Brain (organoid and tissue), 16 donors: ENCODE measurements at places on chromosomes 5 and 9.

DNA sequence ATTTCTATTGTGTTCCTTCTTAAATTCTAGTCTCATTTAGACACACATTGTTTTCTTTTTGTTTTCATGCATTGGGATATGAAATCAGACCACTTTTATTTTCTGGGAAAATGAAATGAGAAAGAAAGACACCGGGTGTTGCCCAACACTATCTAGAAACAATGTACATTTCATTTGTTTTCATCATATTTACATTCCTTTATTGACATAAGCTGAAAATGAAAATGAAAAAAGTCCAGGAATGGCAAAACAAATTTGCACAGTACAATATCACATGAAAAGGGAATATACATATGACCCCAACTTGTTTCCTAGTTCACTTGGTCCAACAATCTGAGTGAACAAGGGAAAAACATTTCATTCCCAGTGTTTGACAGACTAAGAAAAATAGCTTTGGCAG, 20.7 kb downstream of the IFNE start:
- DNase-seq: no peak

DNA sequence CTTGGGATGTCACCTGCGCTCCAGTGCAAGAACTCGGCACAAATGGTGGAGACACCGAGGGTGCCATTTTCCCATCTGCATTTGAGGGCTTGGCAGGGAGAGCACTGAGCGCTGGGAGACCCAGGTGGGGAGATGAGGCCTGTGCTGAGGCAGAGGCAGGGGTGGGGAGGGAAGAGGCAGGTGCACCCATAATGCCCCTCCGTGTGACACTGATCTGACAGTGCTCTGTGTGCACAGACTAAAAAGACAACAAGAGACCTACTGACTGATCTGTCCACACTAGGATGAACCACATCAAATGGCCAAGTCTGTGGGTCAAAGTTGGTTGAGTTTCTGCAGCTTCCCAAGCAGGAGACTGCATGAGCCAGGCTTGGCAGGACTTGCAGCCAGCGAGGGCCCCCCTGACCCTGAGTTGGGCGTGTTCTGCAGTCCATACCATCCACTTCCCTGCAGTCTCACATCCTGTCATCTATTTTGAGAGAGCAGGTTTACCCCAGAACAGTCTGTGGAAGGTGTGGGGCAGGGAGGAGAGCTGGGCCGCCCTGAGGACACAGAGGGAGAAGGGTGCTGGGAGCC, 41.9 kb downstream of the NEK6 start:
- no peak for DNase-seq

GRCh38 chr5:115895821-115896220, 54.1 kb downstream of the AP3S1 start:
- DNase-seq: no peak

DNA sequence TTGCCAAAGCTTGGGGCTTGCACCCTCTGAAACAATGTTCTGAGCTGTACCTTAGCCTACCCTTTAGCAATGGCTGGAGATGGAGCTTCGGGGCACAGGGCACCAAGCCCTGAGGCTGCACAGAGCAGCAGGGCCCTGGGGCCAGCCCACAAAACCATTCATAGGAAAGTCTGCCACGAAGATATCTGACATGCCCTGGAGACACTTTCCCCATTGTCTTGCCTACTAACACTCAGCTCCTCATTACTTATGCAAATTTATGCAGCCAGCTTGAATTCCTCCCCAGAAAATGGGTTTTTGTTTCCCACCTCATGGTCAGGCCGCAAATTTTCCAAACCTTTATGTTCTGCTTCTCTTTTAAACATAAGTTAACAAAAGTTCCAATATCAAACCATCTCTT, 105.7 kb downstream of the DTWD2 start:
- no peak for DNase-seq

DNA sequence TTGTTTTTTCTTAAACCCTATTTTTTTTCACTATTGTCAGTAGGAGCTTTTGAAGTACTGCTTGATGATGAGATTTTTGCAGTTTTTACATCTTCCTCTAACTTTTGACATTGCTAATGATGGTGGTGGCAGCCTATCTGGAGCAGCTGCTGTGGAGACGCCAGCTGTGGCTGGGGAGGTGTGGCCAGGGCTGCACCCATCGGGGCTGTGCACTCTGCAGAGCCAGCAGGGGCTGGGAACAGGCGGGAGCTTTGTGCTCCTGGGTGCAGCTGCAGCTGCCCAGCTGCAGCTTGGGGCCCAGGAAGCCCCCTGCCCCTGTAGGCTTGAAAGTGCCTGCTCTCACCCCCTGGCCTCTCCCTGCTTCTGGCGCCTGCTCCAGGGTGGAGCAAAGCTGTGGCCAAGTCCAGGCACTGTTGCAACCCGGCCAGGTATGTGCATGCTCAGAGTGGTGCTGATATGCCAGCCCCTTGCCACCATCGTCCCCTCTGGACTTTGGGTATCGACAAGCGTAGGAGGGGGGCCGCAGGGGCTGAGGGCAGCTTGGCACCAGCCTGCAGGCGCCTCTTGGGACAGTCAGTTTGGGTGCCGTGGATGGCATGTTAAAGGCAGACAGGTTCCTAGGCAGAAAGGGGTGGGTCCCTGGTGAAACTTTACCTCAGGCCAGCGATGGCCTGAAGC, 39.2 kb downstream of the FER start:
- no peak for DNase-seq

DNA sequence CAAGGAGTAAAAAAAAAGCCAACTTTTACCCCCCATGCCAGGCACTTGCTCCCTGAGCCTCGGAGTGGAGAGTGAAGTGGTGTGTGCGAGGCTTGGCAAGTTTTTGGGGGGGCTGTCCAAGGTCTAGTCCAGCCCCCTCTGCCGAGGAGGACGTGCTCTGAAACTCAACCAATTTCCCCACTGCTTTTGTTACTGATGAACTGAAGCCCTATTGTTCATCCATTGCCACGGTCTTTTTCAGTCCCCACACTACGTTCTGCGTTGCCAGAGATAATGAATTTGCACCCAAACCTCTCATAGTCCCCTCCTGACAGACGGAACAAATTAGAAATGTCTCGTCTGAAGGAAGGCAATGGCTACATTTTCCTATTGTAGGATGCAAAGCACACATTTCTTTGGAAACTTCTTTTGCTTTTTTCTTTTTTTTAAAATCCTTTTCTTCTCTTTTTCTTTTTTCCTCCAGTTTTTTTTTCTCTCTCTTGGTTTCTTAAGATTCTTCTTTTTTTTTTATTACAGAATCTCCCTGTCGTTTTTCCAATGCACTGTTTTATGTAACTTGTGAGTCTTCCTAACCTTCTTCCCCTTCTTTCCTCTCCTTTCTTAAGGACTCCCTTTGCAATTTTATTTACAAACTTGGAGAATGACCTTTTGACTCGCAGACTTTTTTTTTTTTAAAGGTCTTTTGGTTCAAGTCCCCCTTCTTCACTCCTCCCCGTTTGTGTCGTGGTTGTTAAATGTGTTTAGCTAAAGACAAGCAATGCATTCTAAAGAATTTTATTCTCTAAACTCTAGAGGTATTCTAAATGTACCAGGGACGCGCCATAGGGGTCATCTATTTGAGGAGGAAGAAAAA, 209.5 kb downstream of the MEF2C start:
- DNase-seq: peak; percentile 95
